ENCODE measurements at places on chromosomes 3 and 15.

DNA sequence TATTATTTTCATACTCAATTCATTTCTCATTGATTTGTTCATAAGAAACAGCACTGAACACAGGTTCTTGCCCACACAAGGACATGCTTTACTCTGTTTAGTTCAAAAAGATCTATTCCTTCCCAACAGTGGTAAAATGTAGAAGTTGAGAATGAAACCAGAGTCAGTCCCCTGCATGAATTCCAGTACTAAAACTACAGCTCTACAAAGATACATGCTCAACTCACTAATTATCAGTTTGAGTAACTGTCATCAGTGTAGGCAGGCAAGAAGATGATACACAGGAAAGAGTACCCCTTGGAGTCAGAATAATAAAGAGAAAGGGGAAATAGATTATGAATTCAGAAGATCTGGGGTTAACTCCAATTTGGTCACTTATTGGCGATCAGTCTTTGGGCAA lies 43.2 kb downstream of the NR2E3 start:
- no peak for DNase-seq

DNA sequence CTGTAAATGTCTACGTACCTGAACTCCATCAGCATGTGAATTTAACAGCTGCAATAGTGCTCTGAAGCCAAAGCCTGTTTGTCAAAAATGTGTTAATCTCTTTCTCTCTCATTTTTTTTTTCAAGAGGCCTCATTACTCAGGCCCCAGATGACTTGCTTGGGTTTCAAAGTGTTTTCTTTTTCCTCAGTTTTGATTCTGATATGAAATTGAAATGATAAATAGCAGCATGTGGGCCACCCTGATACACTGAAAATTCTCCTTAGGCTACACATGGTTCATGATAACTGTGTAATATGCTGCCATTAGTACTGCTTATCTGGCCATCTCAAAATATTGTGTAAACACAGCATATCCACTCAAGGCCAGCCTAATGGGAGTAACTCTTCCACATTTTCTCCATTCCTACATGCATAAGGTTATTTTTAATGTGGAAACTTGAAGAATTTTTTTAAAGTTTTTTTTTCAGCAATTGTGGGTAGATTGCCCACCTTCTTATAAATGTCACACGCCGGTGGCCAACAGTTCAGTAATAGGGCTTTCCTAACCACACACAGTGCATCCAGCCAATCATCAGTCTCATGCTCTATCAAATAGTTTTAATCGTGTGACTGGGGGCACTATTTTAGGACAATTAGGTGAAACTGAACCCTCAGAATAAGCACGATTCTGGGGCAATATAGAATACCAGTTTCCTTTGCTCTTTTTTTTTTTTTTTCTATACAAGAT lies 13.1 kb upstream of the DENND4A start:
- no peak for DNase-seq

DNA sequence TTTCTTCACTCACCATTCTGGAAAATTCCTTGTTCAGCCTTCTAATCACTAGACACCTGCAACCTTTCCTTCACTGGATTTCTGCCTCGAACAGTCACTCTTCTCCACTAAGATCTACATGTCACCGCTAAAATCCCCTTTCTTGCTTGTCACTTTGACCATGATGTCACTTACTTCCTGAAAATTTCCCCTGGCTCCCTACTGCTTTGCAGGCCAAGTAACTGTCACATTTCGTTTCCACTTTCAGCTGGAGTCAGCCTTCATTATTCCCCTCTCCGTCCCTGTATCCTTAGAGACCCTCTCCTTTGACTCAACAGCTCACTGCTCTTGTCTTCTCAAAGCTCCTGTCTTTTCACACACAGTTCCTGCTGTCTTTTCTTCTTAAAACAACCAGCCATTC lies 15.9 kb downstream of the CHL1 start:
- DNase-seq = no peak

GRCh38 chr3:35500641-35501350 lies 138.5 kb upstream of the ARPP21 start:
- no peak for DNase-seq

GRCh38 chr3:22585911-22586310 lies 617.2 kb upstream of the UBE2E2 start:
- DNase-seq = no peak

- DNase-seq = peak; percentile 91
Measured at GRCh38 chr15:57784081-57784511, 77.6 kb downstream of the POLR2M start.

Measured in GM23248 (cell line).